ENCODE measurements at places on chromosomes 1 and 21.
A peak's percentile ranks its signal among the peaks of the same experiment; 100 is the strongest.

GRCh38 chr1:185459141-185459540, 142.1 kb upstream of the IVNS1ABP start:
- no peak for DNase-seq

- no peak for DNase-seq
Measured at GRCh38 chr1:77280962-77281361, 857 bp upstream of the AK5 start.

GRCh38 chr1:30701258-30701633, 22.1 kb downstream of the MATN1 start:
- no peak for DNase-seq

GRCh38 chr1:112558634-112559033, 49.9 kb downstream of the WNT2B start:
- DNase-seq: no peak

- DNase-seq: peak; percentile 43
Measured at GRCh38 chr1:56216218-56216617, 363.1 kb downstream of the PLPP3 start.

DNA sequence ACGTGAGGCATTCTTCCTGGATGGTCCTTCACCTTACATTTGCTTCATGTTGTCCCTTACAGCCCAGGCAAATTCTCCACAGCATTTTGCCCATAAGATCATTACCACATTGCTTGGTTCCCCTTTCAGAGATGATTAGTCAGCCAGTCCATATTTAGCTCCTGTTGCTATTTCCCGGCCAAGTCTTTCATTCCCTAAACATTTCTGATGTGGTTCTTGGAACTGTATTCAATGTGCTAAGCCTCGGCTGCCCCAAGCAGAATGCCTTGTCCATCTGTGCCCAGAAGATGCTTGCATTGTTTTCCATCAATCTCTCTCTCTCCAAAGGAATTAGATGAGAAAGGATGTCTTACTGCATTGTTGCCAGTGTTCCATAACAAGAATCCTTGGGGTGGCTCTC, 420.9 kb upstream of the CAMK1G start:
- no peak for DNase-seq

DNA sequence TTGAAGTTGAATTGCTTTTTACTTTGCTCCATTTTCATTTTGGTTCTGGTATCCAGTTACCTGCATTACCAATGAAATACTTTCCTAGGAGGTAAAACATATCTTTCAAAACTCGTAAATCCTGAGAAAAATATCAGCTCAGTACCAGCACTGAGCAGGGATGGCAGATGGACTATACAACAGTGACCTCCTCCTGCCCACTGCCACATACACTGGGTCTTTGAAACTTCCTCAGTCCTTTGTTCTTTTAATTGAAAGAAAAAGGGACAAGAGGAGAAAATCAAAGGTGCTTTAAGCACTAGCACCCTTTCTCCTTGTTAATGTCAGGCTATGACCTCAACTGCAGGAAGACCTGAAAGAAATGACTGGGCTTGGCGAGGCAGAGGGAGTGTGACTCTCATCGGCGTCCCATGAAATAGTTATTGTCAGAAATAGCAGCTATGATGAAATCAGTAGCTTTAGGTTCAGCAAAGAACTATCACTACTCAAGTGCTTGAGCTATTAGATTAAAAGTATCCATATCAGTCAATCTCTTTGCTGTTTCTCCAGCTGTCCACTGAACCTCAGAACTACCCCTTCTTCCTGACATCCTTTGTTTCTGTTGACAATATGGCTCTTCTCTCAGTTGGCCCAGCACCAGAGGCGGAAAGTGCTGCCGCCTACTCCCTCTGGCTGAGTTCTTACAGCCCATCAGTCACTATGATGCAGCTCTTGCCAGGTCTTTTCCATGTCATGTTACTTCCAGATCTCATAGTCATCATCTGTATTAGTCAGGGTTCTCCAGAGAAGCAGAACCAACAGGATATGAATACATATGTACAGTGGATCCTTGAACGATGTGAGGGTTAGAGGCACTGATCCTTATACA, 207.0 kb upstream of the MAP1LC3C start:
- DNase-seq: peak; percentile 59

DNA sequence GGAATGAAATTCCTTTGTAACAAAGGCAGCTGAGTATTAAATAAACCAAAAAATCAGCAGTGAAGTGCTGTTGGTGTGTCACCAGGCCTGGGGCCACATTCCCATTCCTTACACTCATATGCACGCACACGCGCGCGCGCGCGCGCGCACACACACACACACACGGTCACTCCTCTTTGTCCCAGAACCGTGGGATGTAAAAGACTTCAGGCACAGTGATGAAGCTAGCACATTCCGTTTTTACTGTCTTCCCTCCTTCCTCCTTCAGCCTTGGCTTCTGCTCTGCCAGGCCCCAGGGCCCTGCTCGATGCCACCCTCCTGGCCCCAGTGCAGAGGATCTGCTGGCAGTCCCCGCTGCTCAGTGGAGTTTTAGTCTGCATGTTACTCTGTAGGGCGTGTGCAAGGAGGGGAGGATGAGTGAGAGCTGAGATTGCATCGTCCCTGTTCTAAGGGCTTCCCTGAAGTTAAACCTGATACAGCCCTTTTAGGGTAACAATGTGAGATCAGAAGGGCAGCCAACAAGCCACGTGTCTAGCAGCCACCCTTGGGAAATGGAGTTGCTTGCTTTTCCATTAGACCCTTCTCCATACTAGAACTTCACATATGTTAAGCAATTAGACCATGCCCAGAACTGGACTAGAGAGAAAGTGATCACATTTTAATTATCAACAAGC, 71.7 kb upstream of the WDR26 start:
- DNase-seq: no peak

DNA sequence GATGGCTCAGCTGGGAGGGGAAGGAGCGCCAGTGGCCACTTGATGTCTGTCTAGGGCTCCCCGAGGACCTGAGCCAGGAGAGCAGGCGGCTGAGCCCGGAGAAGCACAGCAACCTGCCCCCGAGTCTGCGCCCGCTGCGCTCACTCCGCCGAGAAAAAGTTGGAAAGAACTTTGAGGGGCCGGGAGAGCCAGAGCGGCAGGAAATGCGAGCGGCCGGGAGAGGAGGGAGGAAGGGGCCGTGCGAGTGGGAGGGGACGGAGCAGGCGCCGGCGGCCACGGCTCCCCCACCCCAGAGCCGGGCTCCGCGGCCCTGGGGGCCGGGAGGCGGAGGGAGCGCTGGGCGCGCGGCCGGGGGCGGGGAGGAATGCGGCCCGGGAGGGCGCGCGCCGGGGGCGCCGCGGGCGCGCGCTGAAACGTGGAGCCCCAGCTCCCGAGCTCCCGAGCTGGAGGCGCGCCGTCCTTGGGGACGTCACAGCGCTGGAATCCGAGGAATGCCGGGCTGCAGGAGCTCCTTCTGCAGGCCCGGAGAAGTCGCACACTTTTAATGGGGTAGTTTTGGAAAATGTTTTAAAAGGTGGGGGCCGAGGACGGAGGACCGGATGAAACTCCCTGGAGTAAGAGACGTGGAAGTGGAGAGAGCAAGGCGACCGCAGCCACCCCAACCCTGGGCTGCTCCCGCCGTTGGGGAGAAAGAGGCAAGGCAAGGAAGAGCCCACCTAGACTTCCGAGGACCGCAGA, at the start of gene PTPN14:
Gene PTPN14, minus strand, starts transcription at position 167 of the 738 bp plus-strand sequence. CDS start 86,799 bp downstream, outside the sequence.
- DNase-seq: peak; percentile 98

DNA sequence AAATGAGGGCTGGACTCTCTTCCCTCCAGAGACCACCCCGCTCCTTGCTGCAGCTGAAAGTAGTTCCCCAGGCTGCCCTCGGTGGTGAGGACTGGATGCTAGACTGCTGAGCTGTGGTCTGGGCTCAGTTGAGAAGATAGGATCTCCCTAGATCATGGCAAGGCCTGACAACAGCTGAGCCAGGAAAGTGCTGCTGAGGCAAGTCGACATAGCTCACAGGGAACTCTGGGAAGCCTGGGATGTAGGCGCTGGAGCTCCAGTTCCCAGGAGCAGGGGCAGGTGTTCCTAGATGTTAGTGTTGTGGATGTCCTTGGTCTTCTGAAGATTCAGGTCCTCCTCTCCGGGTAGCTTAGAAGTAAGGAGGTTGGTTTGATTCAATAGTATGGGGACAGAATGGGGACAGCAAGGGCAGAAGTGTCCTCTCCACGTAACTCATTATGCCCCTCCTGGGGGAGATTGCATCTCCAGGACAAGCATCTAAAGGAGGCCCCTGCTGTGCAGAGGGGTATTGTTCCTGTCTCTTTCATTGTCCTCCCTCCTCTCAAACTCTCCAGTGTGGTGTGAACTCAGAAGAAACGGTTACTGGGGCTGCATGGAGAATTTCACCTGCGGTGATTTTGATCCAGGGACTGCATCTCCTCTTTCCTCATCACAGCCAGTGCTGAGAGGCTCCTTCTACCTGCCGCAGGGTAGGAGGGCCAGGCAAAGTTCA, 3.7 kb downstream of the CYB561D1 start:
- DNase-seq: no peak

DNA sequence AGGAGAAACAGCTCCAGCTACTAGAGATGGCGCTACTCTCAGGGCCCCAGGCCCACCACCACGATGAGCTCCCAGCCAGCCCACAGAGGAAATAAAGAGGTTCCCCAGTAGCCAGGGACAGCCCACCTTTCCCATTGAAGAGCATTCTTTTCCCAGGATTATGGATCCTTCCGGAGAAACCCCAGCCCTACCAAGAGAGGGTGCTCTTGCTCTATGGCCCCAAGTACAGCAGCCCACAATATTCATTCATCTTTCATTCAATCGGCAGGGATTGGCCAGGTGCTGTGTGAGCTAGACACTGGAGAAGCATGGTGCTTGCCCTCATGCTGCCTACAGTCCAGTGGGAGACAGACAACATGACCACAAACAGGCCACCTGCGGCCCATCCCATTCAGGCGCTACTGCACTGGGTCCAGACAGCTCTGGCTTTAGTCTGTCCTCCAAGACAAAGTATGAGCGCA, 29.9 kb downstream of the PMVK start:
- DNase-seq: peak; percentile 4

DNA sequence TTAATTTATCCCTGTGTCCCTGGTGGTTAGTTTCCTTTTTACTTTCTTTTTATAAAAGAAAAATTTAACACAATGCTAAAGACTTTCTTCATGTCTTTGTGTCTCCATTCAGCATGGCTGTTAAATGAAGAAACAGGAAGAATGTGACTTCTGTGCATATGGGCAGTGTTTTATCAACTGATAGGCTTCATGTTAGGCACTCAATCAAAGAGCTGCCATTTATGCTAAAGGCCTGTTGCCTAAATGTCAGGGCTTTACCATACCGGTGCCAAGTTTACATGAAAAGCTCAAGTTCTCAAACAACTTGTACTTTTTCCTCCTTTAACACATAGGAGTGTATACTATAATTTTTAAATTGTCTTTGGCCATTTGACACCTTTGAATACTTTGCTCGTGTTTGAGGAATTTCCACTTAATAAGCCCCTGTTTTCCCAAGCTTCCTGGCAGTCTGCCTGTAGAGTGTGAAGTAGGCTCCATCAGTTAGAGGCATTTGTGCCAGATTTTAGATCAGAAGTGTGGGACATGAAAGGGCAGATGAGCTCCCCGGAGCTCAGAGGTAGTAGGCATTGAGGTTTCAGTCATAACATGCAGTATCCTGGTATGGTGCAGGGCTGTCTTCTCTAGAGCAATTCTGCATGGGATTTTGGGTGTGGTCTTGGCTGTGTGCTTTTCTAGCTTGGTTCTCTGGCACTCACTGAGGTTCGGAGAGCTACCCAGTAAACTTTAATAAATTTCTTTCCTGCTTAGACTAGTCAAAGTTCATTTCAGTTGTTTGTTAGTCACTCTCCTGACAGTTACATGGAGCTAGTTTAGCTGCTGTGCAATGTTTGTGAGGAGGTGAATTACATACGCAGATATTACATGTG, 119.0 kb downstream of the LEPR start:
- no peak for DNase-seq

GRCh38 chr1:154352581-154353459, 27.5 kb downstream of the ATP8B2 start:
- DNase-seq: peak; percentile 58

GRCh38 chr1:5992814-5993555, 760 bp upstream of the NPHP4 start:
- DNase-seq: no peak

DNA sequence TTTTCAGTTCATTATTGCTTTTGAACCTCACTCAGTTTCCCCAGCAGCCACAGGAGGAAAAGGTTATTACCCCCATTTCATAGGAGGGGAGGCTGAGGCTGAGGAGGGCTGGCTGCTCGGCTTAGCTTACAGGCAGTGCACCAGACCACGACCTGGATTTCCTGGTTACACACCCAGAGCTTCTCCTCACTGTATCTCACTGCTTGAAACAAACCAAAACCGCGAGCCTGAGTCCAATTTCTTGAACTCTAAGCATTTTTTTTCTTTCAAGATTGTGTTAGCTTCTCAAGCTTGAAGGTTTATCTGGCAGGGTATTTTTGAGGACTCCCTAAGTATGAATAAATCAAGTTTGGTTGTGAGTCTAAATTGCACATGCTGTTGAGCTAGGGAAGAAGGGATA, 188.9 kb upstream of the EDN2 start:
- DNase-seq: peak; percentile 27

DNA sequence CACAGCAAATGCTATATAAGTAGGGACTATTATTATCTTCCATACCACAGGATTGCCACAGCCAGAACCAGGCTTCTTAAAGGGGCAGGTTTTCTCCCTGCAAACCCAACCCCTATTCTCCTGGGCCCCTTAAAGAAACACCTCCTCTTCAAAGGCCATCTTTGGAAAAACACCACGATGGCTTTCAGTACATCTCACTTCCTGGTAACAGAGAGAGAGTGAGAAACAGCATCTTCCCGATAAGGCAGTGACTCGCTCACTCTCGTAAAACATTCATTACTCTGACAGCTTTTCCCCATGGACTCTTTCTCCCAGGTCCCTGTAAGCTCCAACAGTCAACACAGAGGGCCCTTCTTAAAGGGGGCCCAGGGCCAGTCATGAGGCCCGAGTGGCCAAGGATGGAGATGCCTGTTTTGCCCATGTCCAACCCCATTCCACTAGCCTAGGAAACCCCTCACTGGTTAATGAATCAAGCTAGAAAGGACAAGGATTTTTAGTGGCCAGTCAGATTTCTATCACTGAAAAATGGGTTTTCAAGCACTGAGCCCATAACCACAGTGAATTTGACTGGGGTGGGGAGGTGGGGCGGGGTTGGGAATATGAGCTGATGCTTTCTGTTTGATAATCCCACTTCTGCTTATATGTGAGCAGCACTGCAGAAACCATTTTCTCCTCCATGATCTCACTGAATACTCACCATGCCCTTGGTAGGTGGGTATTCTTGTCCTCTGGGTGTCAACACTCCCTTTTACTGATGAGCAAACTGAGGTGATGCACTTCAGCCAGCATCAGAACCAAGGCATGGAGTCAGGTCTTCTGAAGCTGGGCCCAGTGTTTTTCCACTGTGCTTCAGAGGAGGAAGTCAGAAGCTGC, 3.6 kb upstream of the NAV1 start:
- peak; percentile 79 for DNase-seq

DNA sequence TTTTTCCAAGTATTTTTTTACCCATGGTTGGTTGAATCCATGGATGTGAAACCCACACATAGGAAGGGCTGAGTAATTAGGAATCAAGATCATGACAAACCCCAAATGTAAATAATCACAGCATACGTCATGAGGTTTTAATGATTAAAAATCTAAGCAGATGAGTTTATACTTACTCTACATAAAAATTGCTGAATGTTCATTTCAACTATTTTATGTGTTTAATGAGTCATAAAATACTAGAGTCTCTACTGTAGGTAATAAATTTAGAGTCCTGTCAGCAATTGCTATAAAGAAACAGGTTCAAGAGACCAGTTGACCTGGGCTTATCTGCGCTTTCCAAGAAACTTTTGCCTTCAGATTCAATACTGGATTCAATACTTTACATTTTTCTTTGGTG, 18.2 kb downstream of the CTH start:
- DNase-seq: peak; percentile 22

- DNase-seq: no peak
Measured at GRCh38 chr1:110151175-110151669, 928 bp downstream of the SLC6A17 start.

Data from kidney tubule cell (primary cell).